ENCODE measurements at places on chromosomes 4 and X.

- no peak for DNase-seq
These were observed 31.3 kb upstream of the DDX53 start for GRCh38 chrX:22968494-22968893.

GRCh38 chrX:74523224-74523623 lies 91.2 kb downstream of the RLIM start:
- DNase-seq: no peak

- no peak for DNase-seq
These were observed 106.1 kb downstream of the RASL11B start for GRCh38 chr4:52968241-52968640.

DNA sequence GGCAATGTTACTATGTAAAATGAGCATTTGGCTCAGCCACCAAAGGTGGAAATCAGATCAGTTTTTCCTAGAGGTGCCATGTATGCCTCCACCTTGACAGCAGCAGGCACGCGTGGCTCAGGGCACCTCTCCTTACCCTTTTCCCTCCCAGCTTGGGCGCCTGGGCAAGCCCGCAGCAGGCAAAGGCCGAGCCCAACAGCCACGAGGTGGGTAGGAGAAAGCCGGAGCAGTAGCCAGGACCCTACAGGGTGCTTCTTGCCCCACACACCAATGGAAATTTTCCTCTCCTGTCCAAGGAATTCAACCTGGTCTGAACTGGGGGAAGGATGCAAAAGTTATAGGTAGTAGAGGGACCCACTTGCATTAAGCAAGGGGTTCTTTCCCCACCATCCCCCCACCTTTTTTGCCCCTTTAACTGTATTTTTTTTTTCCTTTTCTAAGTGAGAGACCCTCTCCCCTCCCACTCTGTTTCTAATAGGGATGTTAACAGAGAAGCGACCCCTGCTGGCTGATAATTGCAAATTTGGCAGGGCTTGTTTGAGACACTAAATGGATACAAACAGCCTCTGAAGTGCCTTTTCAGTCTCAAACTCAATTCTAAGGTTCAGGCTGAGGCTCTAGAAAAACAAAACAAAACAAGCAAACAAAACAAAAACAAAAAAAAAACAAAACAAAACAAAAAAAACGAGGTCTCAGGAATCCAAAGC lies 895.1 kb downstream of the PCDH18 start:
- DNase-seq: peak; percentile 3

DNA sequence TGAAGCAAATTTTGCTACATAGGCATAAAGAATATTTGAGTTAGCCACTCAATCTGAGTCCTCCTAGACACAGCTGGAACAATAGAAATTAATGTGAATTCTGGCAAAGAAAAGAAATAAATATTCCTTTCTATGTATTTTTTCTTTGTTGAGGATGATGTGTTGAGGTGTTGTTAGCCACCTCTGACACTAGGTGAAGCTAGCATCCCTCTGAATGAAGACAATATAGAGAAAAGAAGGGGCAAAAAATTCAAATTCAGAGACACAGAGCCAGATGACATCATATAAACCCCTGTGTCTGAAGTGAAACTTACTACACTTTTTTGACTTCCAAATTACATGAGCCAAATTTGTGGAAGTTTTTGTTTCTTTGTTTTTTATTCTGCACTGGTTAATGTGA lies 34.6 kb upstream of the TMPRSS11D start:
- DNase-seq: no peak

DNA sequence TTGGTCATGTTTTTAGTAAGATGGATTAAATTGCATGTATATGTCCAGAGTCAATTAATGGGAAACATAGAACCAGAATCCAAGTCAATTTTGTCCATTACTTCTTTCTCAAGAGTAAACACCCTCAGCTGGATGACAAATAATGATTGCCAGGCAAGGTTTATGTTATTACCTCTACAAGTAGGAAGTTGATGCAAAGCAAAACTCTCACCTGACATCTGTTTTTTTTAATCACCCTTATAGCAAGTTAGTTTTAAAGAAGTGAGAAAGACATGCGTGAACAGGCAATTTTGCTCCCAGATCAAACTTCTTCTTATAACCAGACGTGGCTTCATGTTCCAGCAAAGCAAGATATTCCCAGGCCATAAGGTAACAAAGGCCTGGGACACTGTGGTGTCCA lies 348.5 kb upstream of the FTHL17 start:
- no peak for DNase-seq

GRCh38 chrX:53704294-53704693 lies 17.8 kb upstream of the HUWE1 start:
- DNase-seq: no peak

DNA sequence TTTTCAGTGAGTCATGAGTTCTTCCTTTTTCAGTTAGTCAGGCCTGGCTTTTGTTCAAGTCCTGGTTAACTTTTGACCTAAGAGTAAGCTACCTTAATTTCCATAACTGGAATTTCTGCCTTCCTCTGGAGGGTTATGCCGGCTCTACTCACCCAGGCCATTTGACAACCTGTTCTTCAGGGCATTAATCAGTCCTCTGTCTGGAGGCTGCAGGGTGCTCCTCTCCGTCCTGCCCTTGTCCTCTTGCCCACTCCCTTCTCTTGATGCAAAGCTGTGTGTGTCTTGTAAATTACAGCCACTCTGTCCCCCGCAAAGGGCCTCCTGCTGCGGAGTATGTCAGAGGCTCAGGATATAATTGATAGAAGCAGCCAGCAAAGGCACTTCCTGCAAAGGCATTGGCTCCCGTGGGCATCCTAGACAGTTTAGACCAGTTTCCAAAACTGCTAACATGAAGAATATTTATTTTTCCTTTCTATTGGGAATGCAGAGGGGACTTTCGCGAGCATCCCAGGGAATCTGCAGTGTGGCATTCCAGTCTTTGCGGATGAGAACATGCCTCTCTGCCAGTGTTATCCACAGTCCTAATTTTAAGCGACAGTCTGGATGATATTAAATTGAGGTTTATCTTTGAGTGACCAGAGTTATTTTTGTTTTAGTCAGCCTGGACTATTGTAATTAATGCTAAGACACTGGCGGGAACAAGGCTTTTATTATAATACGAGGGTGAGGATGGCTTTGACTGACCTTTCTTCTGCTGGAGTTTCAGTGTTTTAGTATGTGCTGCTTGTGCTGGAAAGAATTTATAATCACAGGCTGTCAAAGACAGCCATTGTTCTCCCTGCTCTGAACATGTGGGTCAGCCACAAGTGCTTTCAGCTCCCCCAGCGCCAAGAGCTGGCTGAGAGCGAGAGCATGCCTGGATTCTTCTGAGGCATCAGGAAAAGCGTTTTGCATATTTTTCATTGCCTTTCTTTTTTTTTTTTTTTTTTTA lies 74.2 kb downstream of the LIMCH1 start:
- DNase-seq: no peak

GRCh38 chrX:48472851-48473703 lies 2.9 kb upstream of the FTSJ1 start:
- DNase-seq: no peak

DNA sequence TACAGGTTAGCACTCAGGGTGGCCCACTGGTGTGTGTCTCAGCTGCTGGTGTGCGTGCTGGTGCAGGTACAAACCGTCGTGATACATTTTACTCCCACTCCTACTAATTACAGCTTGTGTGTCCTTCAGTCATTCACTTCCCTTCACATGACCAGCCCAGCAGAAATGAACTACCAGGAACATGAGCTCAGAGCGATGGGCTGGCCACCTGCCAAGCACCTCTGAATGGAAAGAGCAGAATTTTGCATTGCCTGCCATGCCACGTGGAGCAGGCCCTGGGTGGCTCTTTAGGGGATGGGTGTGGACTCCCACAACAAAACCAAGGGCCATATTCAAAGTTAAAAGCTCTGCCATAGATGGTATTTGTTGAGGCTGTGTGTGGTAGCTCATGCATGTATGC lies 58.9 kb upstream of the PGM2 start:
- no peak for DNase-seq

- no peak for DNase-seq
These were observed 188.3 kb upstream of the RPS6KA3 start for GRCh38 chrX:20455001-20455400.

- no peak for DNase-seq
These were observed 314.4 kb downstream of the PCDH7 start for GRCh38 chr4:31034550-31034949.

DNA sequence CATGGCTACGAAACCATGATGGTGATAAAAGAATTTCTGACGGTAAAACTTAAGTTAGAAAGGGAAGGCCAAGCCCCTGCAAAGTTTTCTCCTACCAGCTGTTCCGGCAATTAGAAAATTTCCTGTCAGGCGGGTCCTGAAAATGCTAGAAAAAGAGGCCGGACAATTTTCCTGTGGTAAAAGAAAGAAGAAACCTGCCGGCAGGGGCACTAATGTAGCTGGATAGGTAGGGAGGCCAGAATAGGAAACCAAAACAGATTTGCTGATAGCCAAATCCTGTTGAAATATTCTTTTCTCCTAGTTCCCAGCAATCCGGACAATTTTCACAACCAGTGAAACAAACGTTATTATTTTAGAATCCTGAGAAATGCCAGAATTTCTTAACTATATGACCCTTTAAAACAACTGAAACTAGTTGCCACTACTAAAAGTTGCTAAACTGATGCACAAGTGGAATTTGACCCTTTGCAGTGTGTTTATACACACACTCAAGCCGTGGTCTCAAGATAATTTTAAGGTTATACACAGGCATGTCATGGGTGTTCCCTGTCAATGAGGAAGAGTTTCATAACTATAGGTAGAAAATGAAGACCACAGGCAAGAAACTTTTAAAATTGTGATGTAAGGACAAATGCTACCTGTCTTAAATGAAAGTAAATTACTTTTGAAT lies 47.7 kb downstream of the RPS6KA3 start:
- no peak for DNase-seq

GRCh38 chr4:108384544-108384943 lies 215.8 kb upstream of the LEF1 start:
- DNase-seq: no peak

DNA sequence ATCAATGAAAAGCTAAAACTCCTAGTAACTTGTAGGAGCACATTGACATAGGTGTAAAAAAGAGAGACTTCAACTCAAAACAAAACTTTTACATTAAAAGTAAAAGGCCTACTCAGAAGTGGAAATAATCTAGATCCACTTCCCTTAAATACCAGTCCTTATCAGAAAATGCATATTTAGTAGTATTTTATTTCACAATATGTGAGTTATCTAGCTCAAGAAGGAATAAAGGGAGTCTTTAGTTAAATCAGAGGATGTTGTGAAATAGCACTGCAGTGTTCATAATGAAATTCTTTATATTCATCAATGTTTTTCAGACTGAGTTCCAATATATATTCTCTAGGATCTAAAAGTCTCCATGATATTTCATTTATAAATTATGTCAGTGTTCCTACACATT lies 715.0 kb downstream of the GRID2 start:
- DNase-seq: no peak

- no peak for DNase-seq
These were observed 790 bp upstream of the HHIP start for GRCh38 chr4:144645102-144645630.

GRCh38 chr4:56348576-56348975 lies 38.7 kb downstream of the AASDH start:
- DNase-seq: no peak

DNA sequence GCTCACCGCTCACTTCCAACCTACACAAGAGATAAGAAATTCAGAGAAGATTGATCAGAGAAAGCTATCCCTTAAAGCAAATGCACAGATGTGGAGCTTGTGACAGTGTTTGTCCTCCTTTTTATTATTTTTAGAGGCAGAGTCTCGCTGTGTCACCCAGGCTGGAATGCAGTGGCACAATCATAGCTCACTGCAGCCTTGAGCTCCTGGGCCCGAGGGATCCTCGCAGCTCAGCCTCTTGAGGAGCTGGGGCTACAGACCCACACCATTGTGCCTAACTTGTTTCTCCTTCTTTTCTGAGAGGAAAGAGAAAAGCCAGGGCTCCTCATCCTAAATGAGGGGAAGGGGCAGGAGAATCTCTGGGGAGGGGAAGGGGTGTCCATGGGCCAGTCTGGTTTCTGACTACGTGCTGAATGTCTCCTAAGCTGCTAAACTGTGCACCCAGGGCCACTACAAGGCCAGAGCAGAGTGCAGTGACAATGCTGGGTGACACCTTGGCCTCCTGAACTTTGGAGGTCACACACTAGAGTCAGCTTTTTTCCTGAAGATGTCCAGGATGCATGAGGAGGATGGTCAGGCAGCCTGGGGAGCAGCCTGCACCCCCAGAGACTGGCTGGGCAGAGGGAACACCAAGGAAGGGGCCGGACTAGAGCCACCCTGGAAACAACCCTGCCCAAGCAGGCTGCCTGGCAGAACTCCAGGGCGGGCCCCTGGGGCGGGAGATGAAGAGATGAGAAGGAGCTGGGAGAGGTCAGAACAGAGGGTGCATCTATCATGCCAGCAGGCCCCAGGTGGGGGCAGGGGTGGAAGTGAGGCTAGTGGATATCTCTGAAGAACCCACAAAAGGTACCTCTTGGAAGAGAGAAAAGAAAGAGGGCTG lies 55.5 kb upstream of the PROM1 start:
- no peak for DNase-seq

- no peak for DNase-seq
These were observed 956.9 kb upstream of the NDST4 start for GRCh38 chr4:116070283-116070682.

- DNase-seq: no peak
These were observed 58.9 kb downstream of the HOPX start for GRCh38 chr4:56622176-56622575.

DNA sequence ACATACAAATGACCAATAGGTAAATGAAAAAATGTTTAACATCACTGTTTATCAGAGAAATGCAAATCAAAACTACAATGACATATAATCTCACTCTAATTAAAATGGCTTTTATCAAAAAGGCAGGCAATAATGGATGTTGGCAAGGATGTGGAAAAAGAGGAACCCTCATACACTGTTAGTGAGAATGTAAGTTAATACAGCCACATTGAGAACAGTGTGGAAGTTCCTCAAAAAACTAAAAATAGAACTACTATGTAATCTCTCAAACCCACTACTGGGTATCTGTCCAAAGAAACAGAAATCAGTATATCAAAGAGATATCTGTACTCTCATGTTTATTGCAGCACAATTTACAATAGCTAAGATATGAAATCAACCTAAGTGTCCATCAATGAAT lies 165.9 kb upstream of the HHIP start:
- DNase-seq: no peak

- DNase-seq: peak; percentile 28
These were observed 828 bp downstream of the MCUB start for GRCh38 chr4:109560687-109561461.

DNA sequence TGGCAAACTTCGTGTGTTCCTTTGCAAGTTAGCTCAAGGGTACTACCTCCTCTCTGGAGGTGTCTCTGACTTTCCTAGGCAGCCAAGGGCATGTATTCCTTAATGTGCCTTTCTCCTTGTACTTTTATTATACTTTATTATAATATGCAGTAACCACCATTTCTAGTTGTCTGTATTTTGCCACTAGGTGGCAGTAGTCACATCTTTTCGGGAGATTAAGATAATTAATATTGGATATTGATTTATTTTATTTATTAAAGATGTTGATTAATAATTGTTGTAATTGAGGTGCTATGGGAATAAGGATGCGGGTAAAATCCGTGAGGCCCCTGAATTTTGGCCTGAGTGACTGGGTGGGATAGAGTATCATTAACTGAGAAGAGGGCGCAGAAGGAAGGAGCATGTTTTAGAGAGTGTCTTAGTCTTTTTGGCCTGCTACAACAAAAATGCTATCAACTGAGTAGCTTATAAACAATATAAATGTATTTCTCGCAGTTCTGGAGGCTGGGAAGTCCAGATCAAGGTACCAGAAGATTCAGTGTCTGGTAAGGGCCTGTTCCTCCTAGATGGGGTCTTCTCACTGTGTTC lies 153.3 kb downstream of the TMEM164 start:
- no peak for DNase-seq

GRCh38 chr4:173357939-173358338 lies 12.8 kb upstream of the SAP30 start:
- DNase-seq: no peak

All from HuH-7 (cell line).